GM06990 (cell line): ENCODE measurements at places on chromosomes 2 and 18.

DNA sequence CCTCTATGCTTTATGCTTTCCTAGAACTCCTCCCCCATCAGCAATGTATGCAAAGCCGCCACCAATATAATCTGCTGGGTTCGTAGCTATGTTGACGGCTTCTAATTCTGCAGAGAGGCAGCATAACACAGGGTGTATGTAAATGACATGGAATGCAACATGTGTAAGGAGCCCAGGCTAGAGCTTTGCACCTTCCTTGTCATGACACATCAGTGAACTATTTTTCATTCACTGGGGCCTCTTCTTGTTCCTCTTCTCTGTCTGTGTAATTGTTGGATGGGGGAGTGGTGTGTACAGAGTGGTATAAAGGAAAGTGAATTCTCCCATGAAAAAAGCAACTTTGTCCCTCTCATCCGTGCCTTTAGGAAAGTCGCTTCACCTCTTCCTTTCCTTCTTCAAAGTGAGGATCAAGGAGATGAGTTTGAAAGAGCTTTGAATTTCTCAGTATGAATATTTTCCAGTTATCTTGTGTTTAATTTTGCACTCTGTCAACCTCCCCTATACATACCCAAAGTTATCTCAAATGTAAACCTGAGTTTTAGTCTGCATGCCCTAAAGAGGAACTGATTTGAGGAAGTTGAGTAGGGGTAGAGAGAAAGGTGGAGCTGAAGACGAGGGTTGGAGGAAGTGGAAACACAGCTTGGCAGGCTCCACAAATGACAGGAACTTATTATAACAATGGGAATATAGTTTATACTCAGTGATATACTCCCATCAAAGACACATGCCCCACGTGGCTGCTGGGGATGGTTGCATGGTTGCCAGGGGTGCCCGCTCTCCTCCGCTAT is 74.9 kb upstream of the ARL4C start:
- peak; percentile 10 for DNase-seq

DNA sequence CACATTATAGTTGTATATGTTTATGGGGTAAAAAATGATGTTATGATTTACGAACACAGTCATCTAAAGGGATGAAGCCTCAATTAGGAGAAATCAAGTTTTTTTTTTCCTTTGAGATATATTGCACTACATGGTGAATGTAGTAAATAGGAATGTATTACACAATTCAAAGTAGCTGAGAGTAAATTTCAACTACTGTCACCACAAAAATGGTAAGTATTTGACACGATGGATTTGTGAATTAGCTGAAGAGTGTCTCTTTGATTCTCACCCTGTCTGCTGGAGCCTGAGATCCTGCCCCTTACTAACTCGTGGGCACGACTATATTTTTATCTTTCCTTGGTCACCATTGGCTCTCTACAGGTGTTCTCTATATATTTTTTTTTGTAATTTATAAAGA is 540.4 kb upstream of the DSEL start:
- no peak for DNase-seq

- DNase-seq = no peak
Observed at GRCh38 chr2:197358931-197359330, 48.4 kb upstream of the ANKRD44 start.

DNA sequence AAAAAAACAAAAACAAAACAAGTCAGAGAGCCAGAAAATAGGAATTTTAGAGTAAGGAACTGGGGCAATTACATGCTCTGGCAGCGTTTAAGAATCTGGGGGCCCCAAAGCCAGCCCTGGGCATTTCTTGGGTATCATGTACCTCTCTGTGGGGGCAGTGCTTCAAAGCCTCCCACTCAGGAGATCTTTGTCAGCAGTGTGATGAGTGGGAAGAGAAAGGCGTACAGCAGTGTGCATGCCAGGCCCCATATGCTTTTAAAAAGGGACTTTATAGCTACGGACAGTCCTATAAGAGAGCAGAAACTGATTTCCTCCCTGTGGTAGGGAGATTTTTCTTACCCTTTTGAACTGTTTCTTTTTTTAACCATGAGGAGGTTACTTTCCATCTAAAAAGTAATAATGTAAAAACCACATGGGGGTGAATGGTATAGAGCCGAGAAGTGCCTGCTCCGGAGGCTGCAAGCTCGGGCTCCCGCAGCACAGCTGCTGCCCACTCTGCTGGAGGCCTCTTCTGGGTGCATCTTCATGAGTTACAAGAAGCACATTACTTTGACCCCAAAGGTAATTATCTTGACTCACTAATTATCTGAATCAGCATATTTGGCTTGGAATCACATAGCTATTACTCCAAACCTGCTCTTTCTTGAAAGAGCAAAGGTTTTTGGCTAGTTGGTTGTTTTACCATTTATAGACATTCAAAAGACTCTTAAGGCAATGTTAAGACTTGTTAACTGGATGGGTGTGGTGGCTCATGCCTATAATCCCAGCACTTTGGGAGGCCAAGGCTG is 46.4 kb downstream of the PROC start:
- DNase-seq = no peak

- DNase-seq = no peak
Observed at GRCh38 chr2:201696151-201696659, 2.2 kb downstream of the MPP4 start.

DNA sequence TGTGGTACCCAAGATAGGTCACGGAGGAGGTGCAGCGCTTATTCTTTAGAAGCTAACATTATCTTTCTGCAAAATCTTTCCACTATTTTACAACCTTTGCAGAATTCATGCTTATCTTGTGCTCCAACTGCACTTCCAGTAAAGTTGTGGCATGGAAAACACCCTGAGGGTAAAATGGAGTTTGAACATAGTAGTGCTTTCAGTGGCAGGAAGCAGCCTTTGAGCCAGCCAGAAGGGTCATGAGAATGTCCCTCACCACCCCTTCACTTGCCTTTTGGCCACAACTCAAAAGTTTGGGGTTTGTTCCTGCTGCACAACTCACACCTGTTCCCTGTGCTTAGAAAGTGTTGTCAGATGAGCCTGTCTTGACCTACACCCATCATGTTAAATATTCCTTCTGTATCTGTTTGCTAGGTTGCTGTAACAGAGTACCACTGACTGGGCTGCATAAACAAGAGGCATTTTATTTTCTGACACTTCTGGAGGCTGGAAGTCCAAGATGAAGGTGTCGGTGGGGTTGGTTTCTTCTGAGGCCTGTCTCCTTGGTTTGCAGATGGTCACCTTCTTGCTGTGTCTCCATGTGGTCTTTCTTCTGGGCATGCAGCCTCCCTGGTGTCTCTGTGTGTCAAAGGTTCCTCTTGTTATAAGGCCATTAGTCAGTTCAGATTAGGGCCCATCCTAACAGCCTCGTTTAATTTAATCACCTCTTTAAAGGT is 194.1 kb downstream of the SMAD7 start:
- no peak for DNase-seq

GRCh38 chr2:99404797-99405669 is 67.8 kb downstream of the EIF5B start:
- DNase-seq = no peak

GRCh38 chr18:2848247-2849246 is 1.7 kb downstream of the EMILIN2 start:
- no peak for DNase-seq

DNA sequence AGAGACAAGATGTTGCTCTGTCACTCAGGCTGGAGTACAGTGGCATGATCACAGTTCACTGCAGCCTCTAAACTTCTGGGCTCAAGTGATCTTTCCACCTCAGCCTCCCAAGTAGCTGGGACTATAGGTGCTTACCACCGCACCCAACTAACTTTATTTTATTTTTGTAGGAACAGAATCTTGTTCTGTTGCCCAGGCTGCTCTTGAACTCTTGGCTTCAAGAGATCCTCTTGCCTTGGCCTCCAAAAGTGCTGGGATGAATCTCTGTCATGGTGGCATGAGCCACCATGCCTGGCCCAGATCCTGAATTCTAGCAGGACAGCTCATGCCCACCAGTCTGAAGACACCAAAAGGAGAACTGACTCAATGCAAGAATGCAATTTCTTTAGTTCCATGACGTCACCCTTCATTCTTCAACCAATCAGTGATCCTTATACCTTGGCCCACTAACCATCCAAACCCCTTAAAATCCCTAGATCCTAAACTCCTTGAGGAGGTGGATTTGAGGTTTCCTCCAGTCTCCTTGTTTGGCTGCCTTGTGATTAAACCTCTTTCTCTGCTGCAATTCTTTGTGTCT is 25.6 kb upstream of the CXXC1 start:
- peak; percentile 75 for DNase-seq

DNA sequence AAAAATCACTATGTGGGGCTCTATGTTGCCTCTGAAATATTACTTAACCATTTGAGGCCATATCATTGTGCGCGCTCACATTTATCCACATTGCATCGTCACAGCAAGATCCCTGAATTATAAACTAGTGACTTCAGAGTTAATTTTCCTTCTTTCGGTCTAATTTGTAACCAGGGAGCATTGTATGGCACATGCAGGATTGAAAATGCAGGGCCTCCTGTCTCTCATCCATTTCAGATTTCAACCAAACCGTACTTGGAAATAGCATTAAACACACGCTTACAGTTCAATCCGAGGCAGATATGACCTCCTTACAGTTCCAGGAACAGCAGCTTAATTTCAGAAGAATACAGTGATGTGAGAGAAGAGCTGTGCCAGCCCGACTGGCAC is 532 bp downstream of the MYOM1 start:
- no peak for DNase-seq

DNA sequence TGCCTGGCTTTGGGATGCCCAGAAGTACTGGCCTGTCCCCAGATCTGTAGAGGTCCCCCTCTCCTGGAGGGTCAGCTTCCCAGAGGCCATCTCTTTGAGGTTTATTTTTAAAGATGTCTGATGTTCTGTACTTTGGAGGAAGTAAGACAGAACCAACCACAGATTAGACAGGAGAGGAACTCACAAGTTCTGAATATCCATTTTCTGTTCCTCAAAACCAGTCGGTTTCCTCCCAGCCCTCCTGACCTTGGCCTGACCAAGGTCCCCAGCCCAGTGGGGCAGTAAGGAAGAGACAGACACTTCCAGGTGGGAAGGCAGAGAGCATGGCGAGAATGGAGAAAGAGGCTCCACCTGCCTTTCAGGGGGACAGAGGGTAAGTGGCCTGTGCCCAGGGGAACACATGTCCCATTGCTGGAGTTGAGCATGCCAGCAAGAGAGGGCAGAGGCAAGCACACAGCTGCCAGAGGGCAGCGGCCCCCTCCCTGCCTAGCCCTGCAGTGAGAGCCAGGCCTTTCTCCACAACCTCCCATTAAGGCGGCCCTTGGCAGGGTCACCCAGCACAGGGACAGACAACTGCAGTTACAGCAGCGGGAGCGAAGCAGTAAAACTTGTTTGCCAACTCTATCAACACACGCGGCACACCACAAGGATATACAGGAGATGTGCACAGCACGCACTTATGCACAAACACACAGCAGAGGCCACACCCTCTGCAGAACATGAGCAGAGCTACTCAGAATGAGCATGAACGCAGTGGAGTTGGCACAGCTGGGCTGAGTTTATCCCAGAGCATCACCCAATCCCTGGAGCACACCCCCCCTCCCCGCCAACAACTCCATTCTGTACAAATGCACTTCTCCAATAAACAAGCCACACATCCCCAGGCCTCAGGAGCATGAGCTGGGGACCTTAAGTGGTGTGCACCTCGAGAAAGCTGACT is 18.5 kb upstream of the SEMA4C start:
- no peak for DNase-seq

- no peak for DNase-seq
Observed at GRCh38 chr2:64837925-64838641, 151.1 kb upstream of the SLC1A4 start.

- no peak for DNase-seq
Observed at GRCh38 chr2:174654419-174654941, 56.9 kb upstream of the WIPF1 start.

DNA sequence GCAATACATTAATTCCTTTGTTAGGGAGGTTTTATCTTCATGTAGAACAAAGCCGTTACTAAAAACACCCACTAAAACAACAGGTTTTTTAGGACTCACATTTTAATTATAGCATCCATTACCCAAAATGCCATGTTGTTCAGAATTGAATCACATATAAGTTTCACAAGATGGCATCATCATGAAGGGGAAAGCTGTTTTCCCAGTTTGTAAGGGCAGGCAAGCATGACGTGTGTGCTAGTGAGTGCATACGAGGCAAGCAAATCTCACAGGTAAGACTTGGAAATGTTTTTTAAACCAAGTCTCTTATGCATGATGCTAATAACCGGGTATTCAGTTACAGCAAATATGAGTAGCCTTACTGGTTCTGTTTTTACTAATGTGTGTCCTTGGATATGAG is 111.8 kb upstream of the NFATC1 start:
- no peak for DNase-seq
